ENCODE measurements at places on chromosomes 12 and 14.

DNA sequence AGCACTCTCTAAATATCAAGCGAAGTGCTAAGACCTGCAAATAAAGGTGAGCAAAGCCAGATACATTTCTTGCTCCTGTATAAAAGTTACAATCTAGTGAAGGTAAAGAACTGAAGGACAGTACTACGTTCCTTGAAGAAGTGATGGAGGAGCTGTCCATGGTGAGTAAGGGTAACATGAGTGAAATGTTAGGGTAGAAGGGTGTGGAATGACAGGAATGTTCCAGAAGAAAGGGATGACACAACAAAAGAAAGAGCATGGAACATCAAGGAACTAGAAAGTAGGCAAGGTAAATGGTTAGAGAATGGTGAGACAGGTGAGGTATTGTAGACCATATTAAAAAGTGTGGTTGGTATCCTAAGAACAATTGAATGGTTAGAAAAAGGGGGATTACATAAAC is 272.4 kb downstream of the ACSS3 start:
- DNase-seq = peak; percentile 4

DNA sequence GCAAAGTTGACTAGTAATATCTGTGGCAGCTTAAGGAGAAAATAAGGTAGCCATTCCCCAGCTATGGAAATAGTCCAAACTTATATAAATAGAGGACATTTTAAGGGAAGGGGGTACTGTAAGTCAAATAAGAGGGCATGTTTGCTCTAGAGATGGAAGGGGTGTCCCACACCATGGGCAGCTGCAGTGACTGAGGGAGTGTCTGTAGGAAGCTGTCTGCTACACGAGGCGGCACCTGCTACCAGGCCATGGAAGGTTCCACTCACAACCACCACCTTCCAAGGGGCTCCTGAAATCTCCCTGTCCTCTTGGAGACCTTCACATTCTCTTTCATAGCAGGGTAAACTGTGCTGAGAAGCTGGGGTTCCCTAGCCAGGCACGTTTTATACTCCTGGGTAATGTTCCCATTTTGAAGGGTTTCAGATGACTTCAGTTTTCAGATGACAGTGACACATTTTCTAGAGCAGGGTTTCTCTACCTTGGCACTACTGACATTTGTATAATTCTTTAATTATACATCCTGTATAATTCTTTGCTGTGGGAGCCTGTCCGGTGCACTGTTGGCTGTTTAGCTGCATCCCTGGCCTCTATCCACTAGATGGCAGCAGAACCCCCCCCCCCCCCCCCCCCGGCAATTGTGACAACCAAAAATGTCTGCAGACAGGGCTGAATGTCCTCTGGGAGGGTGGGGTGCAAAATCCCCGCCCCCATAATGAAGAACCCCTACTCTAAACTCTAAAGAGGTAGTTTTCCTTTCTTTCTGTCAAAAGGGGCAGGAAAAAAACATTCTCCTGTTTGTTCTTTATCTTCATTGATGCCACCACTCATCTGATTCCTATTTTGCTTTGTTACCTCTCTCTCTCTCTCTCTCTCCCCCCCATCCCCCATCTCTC is 11.6 kb upstream of the SMCO2 start:
- DNase-seq = peak; percentile 36

DNA sequence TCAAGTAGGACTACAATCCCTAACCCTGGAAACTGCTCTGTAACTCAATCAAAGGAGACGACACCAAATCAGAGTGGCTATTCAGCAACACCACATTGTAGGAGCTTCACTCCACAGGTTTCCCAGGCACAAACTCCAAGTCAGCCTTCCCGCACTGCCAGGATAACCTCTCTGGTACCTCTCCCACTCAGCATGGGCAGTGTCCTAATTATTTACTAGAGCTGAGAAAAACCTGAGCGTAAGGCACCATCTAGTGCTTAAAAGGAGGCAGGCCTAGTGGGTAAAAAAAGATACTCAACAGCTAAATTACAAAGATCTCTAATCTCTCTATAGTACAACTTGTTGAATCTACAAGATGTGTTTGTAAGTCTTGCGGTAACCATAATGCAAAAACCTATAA is 36.1 kb downstream of the PARP11 start:
- no peak for DNase-seq

DNA sequence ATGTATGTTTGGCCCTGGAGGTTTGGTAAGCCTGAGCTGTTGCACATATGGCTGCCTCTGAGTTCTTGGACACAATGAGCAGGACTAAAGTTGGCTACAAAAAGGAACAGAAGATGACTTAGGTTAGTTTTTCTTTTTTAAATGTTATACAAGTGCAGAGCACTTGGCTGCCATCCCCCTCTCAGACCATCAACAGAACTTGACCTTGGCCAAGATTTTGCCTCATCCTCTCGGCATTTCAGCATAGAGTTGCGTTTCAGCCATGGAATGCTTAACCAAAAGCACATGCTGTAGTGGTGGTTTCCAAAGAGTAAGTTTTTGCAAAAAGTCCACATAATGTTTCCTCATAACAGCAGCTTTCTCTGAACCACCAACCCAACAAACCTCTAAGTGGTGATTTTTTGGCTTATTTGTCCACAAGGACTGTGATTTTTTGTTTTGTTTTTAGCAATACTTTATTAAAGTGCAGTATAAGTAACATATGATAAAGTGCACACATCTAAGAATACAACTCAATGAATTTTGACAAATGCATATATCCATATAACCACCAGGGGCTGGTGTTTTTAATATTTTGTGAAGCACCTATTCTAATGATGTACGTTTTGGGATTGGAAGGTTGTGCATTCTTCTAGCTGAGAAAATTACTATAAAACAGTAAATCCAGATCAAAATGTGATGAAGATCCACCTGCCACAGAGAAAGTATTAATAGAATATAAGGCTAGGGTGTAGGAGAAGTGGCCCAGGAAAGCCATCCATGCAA is 12.1 kb upstream of the GALNT16 start:
- DNase-seq = no peak

Data from astrocyte of the hippocampus (primary cell).